CD8-positive, alpha-beta memory T cell (primary cell): ENCODE measurements at places on chromosomes 5 and 9. TPM values are rescaled to one million over a fixed set of nuclear protein-coding genes. Genes with fewer than 3 reads are reported as not detected.

The SPINK4 gene
- not detected for total RNA-seq

The DHFR gene
- total RNA-seq, result 82.7 TPM

The GCNT1 gene
- total RNA-seq, result 20.9 TPM

The HBEGF gene
- total RNA-seq, result 2.1 TPM

The CDH6 gene
- not detected for total RNA-seq

The SPINK6 gene
- total RNA-seq, result not detected

The DDX46 gene
- 83.8 TPM for total RNA-seq

The HRH2 gene
- 28.9 TPM for total RNA-seq

The PCDHGA4 gene
- 0.16 TPM for total RNA-seq

- no peak overlapping the region for H3K4me3 ChIP-seq
- no peaks in the 10 kb centered on the region for H3K4me1 ChIP-seq
- no peaks in the 10 kb centered on the region for H3K27me3 ChIP-seq
- no peak overlapping the region for H3K27ac ChIP-seq
- no peaks in the 10 kb centered on the region for H3K36me3 ChIP-seq
- no peak for DNase-seq
Measured at GRCh38 chr5:81826128-81826527, 75.2 kb upstream of the SSBP2 start.

GRCh38 chr9:125744616-125745015 lies 2.6 kb upstream of the PBX3 start:
- no peaks in the 10 kb centered on the region for H3K36me3 ChIP-seq
- H3K4me3 ChIP-seq, result no peak overlapping the region
- H3K27me3 ChIP-seq, result no peaks in the 10 kb centered on the region

GRCh38 chr9:72361217-72361616 lies 3.8 kb downstream of the ZFAND5 start:
- no peak overlapping the region for H3K27ac ChIP-seq
- DNase-seq, result no peak
- peaks cover 25% of the 10 kb centered on the region for H3K36me3 ChIP-seq
- H3K4me3 ChIP-seq, result no peak overlapping the region

DNA sequence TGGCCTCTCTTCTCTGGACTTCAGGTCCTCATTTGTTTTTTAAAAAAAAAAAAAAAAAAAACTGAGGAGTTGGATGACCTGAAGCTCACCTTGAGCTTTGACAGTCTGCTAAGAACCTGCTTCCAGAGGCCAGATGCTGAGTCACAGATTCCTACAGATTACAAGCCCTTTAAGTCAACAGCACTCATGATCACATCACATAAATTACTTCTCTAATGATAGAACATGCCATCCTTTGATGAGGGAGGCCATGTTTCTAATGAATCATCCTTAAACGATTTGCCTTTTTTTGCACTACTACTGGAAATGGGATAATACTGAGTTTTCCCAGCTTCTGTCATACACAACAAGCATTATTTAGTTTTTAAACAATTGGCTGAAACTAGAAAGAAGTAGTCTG lies 34.2 kb upstream of the MYOT start:
- no peaks in the 10 kb centered on the region for H3K27me3 ChIP-seq
- H3K4me1 ChIP-seq, result no peaks in the 10 kb centered on the region
- H3K4me3 ChIP-seq, result no peak overlapping the region

DNA sequence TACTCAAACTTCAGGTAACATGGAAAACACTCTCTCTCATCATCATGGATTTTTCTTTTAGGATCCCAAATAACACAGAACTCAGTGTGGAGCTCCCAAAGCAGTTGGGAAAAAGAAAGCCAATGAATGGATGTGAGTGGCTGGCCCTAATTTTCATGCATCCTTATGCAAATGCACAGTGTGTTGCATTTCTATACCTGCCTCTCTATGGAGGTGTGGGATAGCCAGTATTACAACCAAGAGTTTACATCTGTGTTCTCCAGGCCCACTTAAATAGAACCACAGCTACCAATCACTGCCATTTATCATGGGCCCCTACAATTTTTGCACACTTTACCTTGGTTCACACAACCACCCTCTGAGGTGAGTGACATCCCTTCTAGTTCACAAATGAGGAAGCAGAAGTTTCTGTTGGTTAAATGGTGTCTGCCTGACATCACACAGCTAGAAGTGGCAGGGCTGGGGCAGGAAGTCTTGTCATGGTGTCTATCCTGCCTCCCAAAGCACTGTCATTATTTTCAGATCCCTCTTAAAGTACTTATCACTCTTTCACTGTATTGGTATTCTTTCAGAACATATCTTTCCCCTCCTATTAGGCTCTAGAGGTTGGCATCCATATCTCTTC lies 17.3 kb downstream of the MAMDC2 start:
- DNase-seq, result no peak
- H3K4me1 ChIP-seq, result no peaks in the 10 kb centered on the region
- H3K27me3 ChIP-seq, result no peaks in the 10 kb centered on the region
- no peak overlapping the region for H3K27ac ChIP-seq
- no peak overlapping the region for H3K4me3 ChIP-seq
- no peaks in the 10 kb centered on the region for H3K36me3 ChIP-seq

DNA sequence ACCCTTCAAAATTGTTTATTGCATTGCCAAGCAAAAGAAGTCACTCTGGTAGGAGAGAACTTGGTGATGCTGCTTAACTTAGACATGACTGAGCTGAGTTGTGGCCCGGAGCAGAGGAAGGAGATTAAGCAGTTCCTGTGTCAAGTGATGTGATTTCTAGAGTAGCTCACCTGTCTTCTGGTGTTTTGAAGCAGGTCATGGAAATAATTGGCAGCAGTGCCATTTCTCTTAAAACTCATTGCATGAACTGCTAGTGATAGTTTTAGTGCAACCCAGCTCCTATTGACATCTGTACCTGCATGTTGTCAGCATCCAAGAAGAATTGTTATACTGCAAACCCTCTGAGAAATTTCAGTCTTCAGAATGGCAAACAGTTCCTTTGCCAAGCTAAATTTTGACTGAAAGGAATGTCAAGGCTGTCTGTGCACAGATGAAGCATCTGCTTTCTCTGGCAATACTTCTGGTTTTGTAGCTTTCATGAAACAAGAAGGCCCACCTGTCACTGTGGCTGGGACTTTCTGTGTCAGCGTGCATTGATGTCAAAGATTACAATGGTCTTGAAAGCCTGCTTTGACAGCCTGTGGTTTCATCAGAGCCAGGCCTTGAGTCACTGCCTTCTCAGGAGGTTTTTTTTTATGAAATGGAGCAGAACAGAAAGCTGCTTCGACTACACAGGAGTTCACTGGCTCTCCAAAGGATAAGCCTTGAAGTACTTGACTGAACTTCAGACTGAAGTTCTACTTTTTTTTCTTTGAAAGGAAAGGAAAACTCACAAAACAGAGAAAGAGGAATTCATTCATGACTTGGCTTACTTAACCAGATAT lies 90.6 kb downstream of the RALGPS1 start:
- no peaks in the 10 kb centered on the region for H3K36me3 ChIP-seq
- H3K27me3 ChIP-seq, result no peaks in the 10 kb centered on the region
- no peak overlapping the region for H3K27ac ChIP-seq
- peak; percentile 42 for DNase-seq

GRCh38 chr9:132969783-132970182 lies 8.7 kb upstream of the GFI1B start:
- no peak overlapping the region for H3K4me3 ChIP-seq
- no peak for DNase-seq
- H3K27me3 ChIP-seq, result no peaks in the 10 kb centered on the region
- no peak overlapping the region for H3K27ac ChIP-seq
- no peaks in the 10 kb centered on the region for H3K36me3 ChIP-seq

- no peaks in the 10 kb centered on the region for H3K4me1 ChIP-seq
- DNase-seq, result no peak
- no peak overlapping the region for H3K27ac ChIP-seq
- H3K36me3 ChIP-seq, result no peaks in the 10 kb centered on the region
- H3K27me3 ChIP-seq, result no peaks in the 10 kb centered on the region
Measured at GRCh38 chr5:170363671-170364070, 25.5 kb downstream of the KCNMB1 start.

DNA sequence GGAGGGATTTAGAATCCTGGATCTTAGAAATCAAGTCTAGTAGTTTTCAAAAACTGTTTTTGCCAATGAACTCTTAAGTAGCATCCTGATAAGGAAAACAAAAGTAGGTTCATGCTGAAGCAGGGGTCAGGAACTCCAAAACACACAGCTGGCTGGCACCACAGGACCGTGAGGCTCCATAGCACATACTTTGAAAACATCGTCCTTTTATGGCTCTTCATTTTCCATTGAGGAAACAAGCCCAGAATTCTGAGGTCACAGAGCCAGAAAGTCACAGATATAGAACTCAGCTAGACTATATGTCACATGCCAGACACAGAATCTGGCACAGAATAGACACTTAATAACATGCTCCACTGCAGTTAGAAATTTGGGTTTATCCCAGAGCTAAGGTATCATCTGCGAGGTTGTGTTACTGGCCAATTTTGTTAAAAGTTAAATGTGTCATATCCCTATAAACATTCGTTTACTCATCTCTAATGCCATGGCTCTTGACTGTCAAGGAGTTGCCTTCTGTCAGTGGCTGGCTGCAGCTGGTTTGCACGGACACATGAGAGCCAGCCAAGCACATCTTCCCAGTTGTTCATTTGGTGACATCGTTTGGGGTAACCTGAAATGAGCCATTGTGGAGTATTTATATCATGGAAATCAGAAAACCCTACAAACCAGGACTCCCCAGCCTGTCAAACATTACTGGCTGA lies 58.8 kb downstream of the FAM78A start:
- DNase-seq, result no peak
- H3K36me3 ChIP-seq, result peaks cover 17% of the 10 kb centered on the region
- H3K27me3 ChIP-seq, result no peaks in the 10 kb centered on the region
- H3K4me3 ChIP-seq, result no peak overlapping the region
- H3K27ac ChIP-seq, result no peak overlapping the region

GRCh38 chr9:107431461-107431860 lies 58.1 kb downstream of the KLF4 start:
- H3K4me1 ChIP-seq, result no peaks in the 10 kb centered on the region
- DNase-seq, result no peak
- H3K27me3 ChIP-seq, result no peaks in the 10 kb centered on the region

GRCh38 chr9:129923589-129923988 lies 88.3 kb downstream of the USP20 start:
- peaks cover 39% of the 10 kb centered on the region for H3K36me3 ChIP-seq
- H3K27ac ChIP-seq, result no peak overlapping the region
- H3K27me3 ChIP-seq, result no peaks in the 10 kb centered on the region
- H3K4me1 ChIP-seq, result no peaks in the 10 kb centered on the region

DNA sequence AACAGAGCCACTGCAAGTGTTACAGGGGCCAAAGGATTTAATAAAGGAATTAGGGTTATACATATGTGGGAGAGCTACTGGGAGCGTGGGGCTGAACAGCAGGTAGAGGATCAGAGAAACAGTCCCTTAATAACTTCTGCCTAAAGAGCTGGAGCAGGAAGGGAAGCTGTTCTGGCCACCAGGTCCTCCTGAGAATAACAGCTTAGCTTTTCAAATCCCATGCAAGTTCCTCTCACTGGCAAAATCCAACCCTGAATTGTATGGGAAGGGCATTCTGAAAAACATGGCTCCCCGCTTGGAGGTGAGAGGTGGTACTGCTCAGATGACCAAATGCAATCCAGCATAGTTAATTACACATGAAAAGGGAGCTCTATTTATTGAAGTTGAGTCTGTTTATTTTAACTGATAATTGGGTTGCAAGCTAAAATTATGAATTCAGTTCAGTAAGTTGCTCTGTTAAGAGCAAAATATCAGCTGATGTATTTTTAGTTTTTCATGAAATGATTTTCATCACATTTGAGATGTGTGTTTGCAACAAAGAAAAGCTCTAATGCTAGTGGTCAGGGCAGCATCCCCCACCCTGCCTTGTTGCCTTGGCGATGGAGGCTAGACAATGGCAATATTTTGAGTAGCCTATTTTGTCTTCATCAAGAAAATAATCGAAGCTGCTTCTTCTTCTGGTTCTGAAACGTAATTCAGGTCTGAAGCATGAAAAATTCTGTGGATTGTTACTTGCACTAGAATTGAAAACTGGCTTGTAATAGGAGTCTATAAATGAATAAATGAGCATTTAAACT lies 58.4 kb upstream of the SH3GL2 start:
- H3K36me3 ChIP-seq, result no peaks in the 10 kb centered on the region
- H3K27me3 ChIP-seq, result no peaks in the 10 kb centered on the region

- no peaks in the 10 kb centered on the region for H3K27me3 ChIP-seq
- no peak for DNase-seq
- H3K27ac ChIP-seq, result no peak overlapping the region
- no peaks in the 10 kb centered on the region for H3K36me3 ChIP-seq
Measured at GRCh38 chr5:143886651-143887638, 75.0 kb downstream of the HMHB1 start.

DNA sequence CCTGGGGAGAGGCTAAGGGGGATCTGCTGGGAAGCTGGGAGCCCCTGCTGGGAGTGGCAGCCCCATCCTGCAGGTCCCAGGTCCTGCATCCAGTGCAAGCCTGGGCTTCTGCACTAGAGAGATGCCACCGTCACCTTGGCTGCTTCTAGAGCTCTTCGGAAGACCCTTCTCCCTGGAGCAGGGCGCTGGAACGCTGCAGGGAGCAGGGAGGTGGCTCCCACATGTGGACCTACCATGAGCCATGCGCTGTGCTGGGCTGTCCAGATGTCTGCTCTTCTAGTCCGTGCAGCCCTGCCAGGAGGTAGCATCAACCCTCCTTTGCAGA lies 90.9 kb upstream of the PHYKPL start:
- no peaks in the 10 kb centered on the region for H3K27me3 ChIP-seq
- no peaks in the 10 kb centered on the region for H3K4me1 ChIP-seq
- H3K36me3 ChIP-seq, result no peaks in the 10 kb centered on the region
- no peak overlapping the region for H3K27ac ChIP-seq
- no peak overlapping the region for H3K4me3 ChIP-seq

- H3K4me1 ChIP-seq, result no peaks in the 10 kb centered on the region
- DNase-seq, result no peak
- no peak overlapping the region for H3K4me3 ChIP-seq
- H3K27me3 ChIP-seq, result no peaks in the 10 kb centered on the region
- H3K36me3 ChIP-seq, result no peaks in the 10 kb centered on the region
- H3K27ac ChIP-seq, result no peak overlapping the region
Measured at GRCh38 chr5:168156170-168156569, 135.3 kb upstream of the WWC1 start.

- H3K4me1 ChIP-seq, result no peaks in the 10 kb centered on the region
- H3K27ac ChIP-seq, result no peak overlapping the region
- H3K4me3 ChIP-seq, result no peak overlapping the region
- H3K27me3 ChIP-seq, result no peaks in the 10 kb centered on the region
- H3K36me3 ChIP-seq, result peaks cover 11% of the 10 kb centered on the region
Measured at GRCh38 chr9:129006328-129007034, 21.6 kb downstream of the SH3GLB2 start.

DNA sequence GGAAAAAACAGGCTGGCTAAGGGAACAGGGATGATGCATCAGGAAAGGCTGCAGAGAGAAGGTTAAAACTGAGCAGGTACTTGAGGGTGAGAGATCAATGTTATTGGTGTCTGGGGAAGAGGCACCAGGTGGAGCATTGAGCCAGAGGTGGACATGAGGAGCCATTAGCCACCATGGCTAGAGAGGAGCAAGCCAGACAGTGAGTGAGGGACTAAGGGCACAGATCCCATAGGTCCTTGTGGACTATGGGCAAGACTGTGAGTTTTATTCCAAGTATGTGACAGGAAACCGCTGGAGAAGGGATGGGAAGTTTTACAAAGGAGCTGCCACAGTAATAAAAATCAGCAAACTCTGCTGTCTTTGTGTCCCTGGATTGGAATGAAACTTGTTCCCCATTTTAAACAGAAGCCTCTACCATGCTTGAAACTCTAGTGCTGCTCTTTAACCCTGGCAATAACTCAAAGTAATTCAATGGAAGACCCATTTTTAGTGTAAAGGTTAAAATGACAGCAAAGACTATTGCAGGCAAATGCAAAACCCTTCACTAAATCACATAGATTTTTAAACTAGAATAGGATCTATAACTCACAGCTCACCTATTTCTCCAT lies 349.8 kb downstream of the ENC1 start:
- no peaks in the 10 kb centered on the region for H3K27me3 ChIP-seq
- no peak for DNase-seq
- H3K36me3 ChIP-seq, result no peaks in the 10 kb centered on the region
- no peak overlapping the region for H3K4me3 ChIP-seq
- no peak overlapping the region for H3K27ac ChIP-seq
